Neural crest cell (in vitro differentiated cells): ENCODE measurements at places on chromosomes 1 and 21. TPM values are rescaled to one million over a fixed set of nuclear protein-coding genes. Genes with fewer than 3 reads are reported as not detected.
A peak's percentile ranks its signal among the peaks of the same experiment; 100 is the strongest.

DNA sequence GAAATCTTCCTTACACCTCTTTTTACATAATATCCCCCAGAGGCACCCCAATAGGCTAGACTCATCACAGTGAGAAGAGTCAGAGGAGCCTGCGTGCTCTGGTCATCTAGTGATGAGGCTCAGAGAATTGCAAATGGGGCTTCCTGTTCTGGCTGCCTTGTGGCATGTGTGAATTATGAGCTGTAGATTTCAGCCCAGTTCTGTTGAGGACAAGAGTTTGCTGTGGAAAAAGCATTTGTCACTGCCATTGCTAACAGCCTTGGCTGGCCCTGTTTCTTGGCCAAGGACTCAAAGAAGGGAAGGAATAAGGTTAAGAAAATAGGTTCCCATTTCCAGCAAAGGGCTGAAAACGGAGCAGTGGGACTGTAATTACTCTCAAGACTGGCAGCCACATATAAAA, 30.7 kb downstream of the MRAP start:
- DNase-seq: no peak

DNA sequence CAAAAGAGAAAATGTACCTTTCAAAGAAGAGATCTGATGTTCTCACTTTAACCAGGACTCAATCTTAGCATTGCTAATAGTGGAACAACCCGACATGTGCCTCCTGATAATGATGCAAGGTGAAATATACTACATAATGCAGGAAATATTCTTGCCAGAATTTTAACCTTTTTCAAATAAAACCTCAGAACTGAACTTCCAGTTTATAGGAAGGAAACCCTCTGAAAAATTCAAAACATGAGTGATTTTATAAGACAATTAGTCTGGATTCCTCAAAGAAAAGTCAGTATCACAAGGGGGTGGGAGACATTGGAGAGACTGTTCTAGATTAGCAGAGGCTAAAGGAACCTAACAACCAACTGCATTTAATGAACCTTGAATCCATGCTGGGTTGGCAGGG, 18.1 kb downstream of the AHCYL1 start:
- no peak for DNase-seq

DNA sequence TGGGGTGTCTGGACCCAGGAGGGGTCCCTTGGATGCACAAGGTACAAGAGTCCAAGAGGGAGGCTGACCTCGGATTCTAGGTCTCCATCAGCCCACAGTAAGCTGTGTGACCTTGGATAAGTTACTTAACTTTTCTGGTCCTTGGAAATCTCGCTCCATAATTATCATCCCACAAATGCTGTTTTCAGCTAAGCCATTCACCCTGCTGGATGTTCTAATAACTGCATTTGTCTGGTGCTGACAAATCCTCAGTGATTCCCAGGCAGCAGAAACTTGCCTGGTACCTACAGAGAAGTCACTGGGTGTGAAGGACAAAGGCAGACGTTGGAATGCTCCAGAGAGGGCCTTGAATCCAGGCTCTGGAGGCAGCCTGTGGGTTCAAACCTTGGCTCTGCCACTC, 89.7 kb downstream of the IGSF21 start:
- no peak for DNase-seq

DNA sequence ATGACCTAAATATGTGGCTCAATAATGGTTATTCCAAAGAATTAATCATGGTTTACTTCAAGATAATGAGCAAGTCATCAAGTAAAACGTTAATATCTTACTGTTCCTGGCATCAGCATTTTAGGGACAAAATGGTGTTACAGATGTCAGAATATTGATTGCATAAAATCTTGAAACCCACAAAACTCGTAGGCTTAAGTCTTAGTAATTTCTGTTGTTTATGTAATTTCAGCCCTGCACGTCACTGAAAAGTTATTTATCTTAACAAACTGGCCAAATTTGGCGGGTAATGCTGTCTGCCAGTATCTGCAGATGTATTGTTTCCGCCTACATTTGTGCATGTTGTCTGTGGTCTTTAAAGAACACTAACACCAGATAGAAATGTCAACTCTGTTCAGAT, 25.8 kb downstream of the CDC7 start:
- no peak for DNase-seq

DNA sequence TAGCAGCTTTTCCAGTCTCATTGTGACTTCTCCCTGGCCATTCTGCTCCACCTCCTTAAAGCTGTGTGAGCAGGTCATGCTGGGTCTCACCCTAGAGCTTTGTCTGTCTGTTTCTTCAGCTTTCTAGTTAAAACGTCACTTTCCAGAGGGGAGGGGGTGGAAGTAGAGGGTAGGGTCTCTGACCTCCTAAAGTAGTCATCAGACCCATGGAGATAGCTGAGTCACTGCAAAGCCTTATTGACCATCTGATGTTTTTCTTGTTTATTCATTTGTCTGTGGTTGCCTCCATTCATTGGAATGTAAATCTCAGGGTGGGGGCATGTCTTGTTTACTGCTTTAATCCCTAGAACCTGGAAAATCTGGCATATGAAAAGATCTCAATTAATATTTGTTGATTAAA, 52.7 kb downstream of the ELF3 start:
- DNase-seq: no peak

DNA sequence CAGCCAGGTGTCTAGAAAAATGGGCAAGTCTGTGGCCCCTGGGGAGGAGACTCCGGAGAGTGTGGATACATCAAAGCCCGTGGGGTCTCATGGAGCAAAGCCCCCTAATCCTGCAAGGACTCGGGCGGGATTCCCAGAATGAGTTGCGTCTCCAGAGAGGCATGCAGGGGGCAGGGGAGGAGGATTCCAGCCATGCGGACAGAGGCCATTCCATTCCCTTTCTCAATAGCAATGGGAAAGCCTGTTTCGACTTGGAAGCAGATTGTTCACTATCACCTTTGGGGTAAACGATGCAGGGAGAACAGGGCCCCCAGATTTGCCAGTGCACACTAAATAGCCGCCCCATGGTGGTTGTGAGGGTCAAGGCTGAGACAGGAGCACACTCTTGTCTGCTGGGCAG, 15.4 kb upstream of the PRDM15 start:
- DNase-seq: no peak

DNA sequence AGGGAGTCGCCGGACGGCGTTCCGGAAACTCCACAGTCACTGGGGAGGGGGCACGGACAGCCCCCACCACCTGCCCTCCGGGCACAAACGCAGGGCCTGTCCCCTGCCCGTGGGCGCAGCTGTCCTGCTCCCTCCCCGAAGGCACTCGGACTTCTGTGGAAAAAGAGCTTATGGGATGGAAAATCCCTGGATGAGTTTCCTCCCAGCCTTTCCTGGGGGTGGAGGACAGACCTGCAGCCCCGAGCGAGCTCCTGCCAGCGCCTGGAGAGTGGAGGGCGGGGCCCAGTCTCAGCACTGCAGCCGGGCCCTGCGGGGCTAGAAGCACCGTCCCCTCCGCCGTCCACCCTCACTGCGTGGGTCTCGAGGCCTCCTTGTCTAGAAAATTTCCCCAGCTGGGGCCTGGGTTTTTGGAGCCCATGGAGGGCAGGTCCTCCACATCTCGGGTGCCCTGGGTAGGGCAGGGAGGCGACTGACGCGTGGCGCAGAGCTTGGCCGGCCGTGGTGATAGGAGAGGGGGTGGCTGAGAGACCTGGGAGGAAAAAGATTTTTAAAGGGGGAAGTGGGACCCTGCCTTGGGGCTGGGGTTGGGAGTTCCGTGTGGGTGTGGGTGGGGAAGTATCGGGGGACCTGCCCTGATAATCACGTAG, 6.4 kb upstream of the COL6A1 start:
- DNase-seq: peak; percentile 39

DNA sequence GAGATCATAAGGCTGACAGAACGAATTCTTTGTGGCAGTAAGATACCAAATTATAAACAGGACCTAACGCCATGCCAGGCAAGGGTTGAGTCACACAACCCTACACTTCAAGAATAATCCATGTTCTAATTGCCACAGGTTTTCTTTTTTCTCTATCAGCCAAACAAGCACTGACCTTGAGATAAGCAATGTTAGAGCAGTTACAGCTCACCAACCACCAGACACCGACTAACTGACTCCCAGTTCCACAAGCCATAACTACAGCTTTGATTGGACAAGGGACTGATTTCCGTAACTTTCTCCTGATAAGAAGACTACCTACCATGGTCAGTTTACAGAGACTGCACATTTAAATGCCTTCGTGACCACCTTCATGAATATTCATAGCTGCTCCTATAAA, 149.6 kb downstream of the PTPRU start:
- no peak for DNase-seq

DNA sequence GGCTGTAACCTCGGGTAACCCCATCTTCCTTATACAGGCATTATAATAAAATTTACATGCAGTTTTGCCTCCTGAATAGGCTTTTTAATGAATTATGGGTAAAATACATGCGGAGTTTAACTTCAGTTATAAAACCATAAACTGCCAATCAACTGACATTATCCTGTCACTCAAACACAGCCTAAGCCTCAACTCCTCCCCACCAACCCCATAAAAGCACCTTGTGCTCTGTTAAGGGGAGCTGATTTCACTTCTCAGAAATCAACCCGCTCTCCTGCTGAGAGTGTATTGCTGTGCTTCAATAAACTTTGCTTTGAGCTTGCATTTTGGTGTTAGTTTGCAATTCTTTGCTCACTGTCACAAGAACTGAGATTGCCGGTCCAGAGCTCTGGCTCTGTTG, 1812.2 kb downstream of the BRINP3 start:
- no peak for DNase-seq

GRCh38 chr1:54834007-54834541, 33.0 kb upstream of the TTC22 start:
- no peak for DNase-seq

DNA sequence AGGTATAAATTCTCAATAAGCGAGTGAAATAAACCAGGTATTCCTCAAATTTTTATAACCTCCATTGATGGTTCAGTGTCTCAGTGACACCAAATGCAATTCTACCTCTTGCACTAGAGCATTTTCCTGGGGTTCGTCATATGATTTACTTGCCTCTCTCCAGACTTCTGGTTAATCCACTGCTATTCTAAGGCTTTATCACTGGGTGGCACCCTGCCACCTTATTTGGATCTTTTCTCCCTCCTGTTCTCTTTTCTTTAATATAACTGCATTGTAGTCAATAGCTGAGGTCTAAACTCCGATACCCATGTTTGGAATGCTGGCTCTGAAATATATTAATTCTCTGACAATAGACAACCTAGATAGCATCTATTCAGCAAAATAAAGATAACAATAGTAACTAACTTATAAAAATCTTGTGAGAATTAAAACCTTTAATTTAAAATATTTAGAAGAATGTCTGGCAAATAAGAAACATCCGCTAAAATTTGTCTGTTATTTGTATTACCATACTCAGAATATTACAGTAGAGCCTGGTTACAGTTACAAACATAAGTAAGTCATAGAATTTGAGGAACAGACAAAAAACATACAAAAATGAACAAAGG, 436.4 kb downstream of the PLA2G4A start:
- peak; percentile 18 for DNase-seq

DNA sequence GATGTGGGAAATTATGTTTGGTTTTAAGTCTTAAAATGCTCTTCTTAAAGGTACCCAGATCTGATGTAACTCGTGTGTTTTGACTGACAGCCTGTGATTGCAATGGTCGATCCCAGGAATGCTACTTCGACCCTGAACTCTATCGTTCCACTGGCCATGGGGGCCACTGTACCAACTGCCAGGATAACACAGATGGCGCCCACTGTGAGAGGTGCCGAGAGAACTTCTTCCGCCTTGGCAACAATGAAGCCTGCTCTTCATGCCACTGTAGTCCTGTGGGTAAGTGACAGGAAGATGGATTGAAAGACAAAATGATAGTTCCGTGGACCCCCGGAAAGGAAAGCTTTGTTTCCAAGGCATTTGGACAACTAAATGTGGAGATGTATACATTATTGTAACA, 71.6 kb upstream of the LAMC2 start:
- DNase-seq: no peak

- DNase-seq: no peak
Measured at GRCh38 chr21:46431448-46431847, 27.2 kb upstream of the DIP2A start.

DNA sequence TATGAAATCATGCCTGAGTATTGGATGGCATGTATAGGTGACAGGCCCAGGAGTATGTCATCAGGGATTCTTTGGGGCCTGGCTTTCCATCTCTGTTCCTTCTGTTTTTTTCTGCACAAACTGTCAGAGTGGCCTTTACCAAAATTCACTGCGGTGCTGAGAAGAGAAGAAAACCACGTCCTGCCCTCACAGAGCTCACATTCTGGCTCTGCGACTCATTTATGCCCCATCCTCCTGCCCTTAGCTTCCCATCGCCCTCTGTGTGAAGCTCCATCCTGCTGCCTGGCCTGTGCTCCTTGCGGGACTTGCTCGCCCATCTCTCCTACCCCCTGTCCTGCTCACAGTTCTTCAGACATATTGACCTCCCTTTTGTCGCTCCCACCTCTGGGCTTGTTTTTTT, 73.4 kb downstream of the HUNK start:
- no peak for DNase-seq

RGS16 gene
- 5.8 and 6.4 TPM in 2 replicates for total RNA-seq

LORICRIN gene
- not detected in 2 replicates for total RNA-seq

IPO13 gene
- 37.7 and 44.1 TPM in 2 replicates for total RNA-seq

GCSAML gene
- not detected in 2 replicates for total RNA-seq

CR1L gene
- not detected in 2 replicates for total RNA-seq
